ENCODE measurements at places on chromosomes 3 and 15.

DNA sequence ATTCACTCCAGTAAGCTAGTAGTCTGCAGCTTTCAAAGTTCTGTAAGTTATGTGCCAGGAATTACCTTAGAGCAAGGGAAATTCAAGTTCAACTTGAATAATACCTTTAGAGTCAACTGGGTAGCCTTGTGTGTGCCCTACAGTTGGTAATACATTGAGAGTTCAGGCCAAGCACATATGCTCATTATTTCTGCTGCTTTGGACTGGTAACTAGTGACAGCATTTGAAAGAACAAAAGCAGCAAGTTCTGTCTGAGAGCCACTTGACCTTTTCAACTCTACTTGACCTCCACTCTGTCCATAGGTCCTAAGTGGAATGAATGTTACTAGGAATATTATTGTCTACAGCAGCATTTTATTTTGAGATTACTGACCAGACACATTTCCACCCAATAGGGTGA lies 723.5 kb downstream of the NLGN1 start:
- DNase-seq = no peak

DNA sequence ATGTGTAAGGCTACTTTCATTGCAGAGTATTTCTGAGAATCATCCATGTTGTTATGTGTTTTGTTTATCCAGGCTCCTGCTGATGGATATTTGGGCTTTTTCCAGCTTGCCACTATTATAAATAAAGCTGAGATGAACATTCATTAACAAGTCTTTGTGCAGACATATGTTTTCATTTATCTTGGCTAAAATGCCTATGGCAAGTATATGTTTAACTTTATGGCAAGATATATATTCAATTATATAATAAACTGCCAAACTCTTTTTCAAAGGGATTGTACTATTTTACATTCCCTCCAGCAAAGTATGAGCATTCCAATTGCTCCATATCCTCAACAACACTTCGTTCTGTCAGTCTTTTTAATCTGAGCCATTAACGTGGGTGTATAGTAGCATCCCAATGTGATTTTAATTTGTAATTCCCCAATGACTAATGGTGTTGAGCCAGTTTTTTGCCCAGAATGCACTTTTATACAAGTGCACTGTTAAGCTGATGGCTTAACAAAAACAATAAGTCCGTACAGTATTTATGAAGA lies 452.4 kb downstream of the SHQ1 start:
- no peak for DNase-seq

DNA sequence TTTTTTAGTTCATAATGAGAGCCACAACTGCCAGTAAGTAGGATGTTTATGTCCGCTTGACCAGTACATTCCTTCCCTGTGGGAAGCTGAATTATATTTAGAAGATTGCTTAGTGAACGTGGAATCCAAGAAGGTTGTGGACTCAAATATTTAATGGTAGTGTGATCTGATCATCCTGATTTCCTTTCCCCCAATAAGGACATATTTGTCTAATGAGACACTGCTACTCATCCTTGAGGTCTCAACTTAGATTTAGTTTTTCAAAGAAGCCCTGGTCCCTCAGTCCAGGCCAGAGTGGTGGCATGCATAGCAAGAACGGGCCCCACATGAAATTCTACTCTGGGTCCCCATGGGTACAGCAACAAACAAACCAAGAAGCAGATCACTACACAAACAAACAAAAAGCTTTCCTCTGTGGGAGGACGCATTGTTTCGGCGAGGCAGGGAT lies 60.8 kb downstream of the USP13 start:
- DNase-seq = no peak

DNA sequence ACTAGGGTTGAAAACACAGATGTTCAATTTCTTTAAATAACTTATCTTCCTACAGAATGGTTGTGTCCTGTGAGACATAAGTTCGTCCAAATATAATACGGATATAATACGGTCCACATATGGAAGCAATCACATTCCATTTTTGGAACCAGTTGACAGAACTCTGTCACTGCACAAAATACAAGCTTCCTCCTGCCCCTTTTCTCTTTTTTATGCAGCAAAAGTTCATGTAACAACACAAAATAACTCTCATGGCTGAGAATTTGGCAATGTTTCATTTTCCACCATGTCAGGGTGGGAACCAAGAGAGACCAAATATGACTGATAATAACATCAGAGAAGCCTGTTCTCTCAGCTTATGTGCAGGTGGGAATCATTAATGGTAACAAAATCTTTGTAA lies 158.1 kb upstream of the ZNF385D start:
- DNase-seq = no peak

- no peak for DNase-seq
Observed at GRCh38 chr15:42286445-42287029, 13.3 kb upstream of the TMEM87A start.

DNA sequence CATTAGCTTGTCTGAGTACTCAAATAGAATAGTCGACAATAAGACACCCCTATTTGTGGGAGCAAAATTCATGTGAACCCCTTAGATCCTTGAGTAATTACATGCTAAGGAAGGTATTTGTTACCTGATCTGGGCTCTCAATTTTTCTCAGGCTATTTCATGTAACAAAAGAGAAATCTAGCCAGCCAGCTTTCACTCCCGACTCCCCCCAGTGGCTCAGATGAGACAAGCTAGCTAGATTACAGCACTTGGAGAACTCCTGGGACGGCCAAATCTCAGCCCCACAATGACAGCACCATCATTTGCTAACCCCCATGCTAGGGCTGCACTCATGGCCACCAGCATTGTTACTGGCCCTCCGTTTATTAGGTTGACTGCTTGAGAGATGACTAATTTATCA lies 41.3 kb downstream of the GLDN start:
- DNase-seq = no peak

GRCh38 chr3:135514060-135514448 lies 451.5 kb upstream of the PPP2R3A start:
- no peak for DNase-seq

DNA sequence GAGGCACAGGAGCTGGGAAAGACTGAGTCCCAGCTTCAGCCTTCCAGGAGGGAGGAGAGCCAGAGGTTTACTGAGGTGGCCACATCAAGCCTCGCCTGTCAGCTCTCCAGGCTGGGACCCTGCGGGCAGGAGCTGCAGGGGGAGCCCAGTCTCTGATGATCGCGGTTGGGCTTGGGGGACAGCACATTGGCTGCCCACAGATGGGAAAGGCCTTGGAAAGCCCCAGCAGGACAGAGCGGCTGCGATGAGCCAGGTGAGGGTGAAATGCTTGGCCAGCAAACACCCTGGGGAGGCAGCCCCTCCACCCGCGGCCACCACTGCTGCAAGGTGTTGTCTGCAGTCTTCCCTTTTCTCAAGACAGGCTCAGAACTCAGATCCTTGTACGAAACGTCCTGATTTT lies 31.2 kb downstream of the SEC61A1 start:
- no peak for DNase-seq

- no peak for DNase-seq
Observed at GRCh38 chr3:192795021-192795420, 67.7 kb upstream of the FGF12 start.

- no peak for DNase-seq
Observed at GRCh38 chr3:180684807-180685206, 5.5 kb upstream of the CCDC39 start.

DNA sequence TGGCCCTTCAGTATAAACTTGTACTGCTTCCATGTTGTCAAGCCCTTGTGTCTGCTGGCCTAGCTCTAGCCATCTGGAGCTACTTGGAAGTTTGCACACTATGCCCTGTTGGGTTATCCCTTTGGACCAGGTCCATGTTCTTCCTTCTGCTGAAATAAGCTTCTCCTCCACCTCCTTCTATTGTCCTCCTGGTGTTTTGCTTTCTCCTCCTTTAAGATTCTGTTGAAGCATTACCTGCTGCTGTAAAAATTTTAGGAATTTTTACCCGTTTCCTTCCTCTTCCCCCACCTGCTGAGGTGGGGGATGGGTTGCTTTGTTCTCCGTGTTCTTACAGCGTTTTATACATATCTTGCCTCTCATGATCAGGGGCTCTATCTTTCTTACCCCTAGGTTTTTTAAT lies 51.7 kb downstream of the SH3GL3 start:
- no peak for DNase-seq

- no peak for DNase-seq
Observed at GRCh38 chr3:52403271-52403841, 41.5 kb downstream of the SEMA3G start.

DNA sequence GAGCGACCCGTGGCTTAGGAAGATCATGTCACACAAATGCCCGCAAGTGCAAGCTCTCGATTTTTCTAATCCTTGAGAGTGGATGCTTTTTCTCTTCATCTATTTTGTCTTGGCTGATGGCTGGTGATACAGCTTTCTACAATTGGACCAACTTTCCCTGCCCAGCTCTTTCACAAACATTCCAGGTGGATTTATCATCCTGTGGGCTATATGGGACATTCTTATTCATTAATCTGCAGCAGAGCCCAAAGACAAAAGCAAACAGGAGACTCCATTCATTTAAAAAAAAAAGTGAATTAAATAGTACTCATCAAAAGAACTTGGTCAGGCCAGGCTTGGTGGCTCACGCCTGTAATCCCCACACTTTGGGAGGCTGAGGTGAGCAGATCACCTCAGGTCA lies 14.2 kb upstream of the TSEN2 start:
- DNase-seq = no peak

DNA sequence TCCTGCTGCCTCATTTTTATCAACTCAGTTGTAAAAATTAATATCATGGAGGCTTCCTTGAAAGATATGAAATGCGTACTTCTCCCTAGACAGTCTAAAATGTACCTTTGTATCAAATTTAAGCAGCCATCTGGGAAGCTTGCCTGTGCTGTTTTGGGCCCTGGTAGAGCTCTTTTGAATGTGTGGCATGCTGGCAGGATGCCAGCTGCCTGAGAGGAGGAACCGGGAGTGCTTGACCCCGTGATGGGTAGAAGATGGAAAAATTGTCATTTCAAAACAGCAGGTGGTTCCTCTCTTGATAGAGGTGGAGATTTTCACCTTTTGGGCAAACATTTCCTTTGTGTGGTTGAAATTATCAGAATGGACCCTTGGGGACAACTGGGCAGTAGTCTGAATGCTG lies 245.3 kb downstream of the RPLP1 start:
- DNase-seq = no peak
